Left ventricle myocardium inferior (tissue), 1 donor: ENCODE measurements at places on chromosomes 2 and 18. TPM values are rescaled to one million over a fixed set of nuclear protein-coding genes. Genes with fewer than 3 reads are reported as not detected.

DNA sequence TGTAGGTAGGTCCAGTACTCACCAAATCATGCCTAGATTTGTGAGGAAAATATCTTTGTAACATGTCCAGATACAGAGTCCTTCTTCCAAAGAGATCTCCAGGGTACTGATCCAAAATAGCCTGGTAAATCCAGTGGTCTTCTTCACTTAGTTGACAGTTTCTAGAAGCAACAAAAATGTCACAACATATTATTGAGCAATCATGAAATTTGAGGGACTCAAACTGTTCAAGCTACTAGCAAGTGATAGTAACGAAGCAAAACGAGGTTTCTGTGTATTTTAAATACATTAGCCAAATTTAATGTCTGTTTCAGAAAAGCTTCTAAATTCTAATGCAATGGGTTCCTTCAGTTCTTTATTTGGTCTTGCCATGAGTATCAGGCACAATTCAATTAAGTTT lies 142.8 kb downstream of the CCDC148 start:
- no peak for DNase-seq

TNFRSF11A gene
- 1.6 TPM for total RNA-seq

GRCh38 chr2:33134086-33134771 lies 187.5 kb downstream of the LTBP1 start:
- peak; percentile 51 for DNase-seq

GRCh38 chr2:123648016-123648415 lies 377.1 kb upstream of the CNTNAP5 start:
- no peak for DNase-seq

- DNase-seq: no peak
Measured at GRCh38 chr18:63293935-63294334, 25.6 kb downstream of the BCL2 start.

RGPD3 gene
- not detected for total RNA-seq

GRCh38 chr2:7725171-7725849 lies 808.1 kb downstream of the RNF144A start:
- DNase-seq: no peak

DNA sequence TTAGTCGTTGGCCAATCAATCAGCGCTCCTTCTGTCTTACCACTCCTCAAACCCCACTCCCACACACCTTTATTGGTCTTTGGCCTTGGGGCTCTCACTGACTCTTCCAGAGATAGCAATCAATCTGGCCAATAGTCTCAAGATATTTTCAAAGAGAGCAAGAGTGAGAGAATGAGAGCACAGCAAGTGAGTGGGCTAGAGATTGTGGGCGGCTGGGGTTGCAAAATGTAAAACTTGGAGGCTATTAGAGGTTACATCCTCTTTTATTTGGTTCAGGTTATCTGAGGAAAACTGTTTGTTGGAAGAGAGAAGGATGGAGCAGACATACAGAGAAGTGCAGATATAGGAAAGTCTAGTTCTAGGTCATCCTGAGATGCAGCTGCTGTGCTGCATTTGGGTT lies 32.8 kb downstream of the TACR1 start:
- DNase-seq: no peak

DNA sequence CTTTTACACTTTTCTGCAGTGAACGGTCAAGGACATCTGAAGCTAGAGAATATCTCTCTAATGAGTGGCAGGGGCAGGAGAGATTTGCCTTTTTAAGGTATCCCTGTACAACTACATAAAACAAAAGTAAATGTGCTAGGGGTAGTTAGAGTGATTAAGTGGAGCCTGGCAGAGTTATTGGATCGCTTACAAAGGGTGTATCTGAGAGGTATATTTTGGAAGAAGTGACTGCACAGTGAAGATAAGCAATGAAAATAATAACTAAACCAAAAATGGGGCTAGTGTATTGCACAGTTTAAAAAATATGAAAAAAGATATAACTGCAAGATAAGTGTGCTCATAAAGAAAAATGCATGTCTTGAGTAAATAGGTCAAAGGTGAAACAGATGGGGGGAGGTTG lies 193.5 kb upstream of the EPC2 start:
- no peak for DNase-seq

GRCh38 chr2:75952173-75952572 lies 241.5 kb upstream of the GCFC2 start:
- no peak for DNase-seq
